ENCODE measurements at places on chromosomes 4 and X.

- ATAC-seq, result no peak
Observed at GRCh38 chr4:90996813-90997212, 869.6 kb downstream of the CCSER1 start.

DNA sequence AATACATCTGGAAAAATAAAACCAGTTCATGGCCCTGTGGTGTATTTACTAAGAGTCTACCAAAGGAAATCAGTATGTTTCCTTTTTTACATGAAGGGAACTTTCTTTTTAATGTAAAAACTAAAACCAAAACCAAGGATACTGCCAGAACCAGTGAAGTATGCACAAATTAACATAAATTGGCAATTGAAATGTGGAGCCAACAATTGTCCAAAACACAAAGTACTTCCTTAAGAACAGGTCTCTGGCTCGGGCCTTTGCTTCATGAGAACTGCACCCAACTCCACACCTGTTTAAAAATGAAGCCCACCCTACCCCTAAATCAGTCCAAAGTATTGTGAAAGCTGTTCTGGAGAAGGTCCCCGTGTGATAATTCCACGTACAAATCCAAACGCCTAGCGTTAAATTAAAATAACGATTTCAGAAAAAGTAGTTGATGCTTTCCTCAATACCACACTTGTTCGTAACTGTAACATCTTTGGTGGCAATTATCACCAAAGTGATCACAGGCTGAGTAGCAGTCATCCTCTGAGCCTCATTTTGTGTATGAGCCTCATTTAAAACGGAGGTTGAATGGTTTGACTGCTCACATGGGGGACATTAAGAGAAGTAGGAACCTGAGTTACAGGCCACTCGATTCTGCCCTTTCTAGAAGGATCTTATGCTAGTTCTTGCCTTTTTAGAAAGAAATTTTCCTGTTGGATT lies 93.0 kb downstream of the GEMIN8 start:
- no peak for ATAC-seq

DNA sequence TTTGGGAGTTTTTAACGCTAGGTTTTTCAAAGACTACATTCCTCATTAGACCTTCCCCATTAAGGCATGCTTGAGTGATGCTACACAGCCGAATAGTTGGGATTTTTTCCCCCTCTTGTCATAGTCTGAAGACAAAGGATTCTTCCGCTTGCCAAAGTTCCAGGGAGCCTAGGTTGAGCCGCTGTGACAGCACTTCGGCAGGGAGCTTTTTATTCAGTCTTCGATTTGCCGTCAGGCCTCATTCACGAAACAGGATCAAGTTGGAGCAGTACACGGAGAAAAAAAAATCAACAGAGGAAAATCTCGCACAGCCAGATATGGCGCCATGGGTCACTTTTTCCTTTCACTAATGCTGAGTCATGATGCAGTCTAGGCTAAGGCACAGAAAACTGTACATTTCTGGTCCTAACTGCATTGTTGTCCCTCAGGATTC lies 24.3 kb downstream of the SHROOM3 start:
- ATAC-seq, result peak; percentile 98

GRCh38 chr4:2799224-2799911 lies 6.5 kb downstream of the SH3BP2 start:
- ATAC-seq, result no peak

DNA sequence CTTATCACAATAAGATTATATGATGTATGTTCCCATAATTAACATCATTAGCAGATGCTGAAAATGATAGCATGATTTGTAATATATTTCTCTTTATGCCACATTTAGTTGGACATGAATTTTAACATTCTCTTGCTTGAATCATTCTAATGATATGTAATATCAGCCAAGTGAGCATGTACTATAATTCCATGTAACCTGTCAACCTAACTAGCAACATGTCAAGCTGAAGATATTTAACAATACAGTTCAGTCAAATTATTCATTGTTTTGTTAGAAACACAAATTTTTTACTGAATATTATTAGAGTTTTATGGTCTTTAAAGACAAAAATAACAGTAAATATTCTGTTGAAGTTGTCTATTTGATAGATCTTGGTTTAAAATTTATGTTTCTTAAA lies 920.4 kb upstream of the PCDH10 start:
- no peak for ATAC-seq

Measured in motor neuron (in vitro differentiated cells).